Stimulated activated CD8-positive, alpha-beta memory T cell treated with anti-CD3 and anti-CD28 coated beads, Interleukin-4, amount 100 ng/mL, for 24 hours (primary cell): ENCODE measurements at places on chromosomes 3 and 15.

- no peak for DNase-seq
Observed at GRCh38 chr3:16522834-16523233, 9.3 kb upstream of the RFTN1 start.

GRCh38 chr3:112640276-112640929 is 540 bp downstream of the CCDC80 start:
- DNase-seq = no peak

DNA sequence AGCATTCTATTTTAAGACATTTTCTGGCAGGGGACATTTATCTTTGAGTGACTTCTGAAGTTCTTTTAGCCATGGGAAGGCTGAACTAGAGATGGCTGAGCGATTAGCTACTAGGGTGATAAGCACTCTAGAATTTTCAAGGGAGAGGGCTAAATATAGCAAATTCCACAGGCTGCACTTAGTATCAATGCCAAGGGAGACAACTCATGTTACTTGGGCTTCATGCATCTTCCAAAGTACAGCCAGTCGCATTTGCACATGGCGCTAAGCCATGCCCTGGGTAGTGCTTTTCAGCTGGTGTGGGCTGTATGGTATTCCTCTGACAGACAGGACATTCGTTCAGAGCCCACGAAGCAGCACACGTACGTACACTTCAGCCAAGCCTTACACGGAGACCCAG is 69.6 kb downstream of the RYR3 start:
- DNase-seq = no peak

DNA sequence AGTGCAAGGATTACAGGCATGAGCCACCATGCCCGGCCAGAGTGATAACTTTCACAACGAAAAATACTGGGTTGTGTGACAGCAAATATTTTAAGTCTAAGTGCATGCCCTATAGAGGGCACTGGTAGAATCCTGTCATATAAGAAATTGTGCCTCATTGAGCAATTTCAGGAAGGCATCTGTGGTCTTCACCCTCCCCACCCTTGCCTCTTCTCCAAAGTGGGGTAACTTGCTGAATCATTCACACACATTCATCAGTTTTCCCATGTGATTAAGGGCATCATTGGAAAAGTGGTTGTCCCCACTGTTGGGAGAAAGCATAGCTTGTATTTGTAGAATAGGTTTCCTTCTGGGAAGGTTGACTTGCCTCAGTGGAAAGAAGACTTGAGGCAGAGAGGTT is 9.2 kb downstream of the MITF start:
- no peak for DNase-seq

GRCh38 chr15:70065006-70065722 is 32.6 kb downstream of the TLE3 start:
- DNase-seq = no peak
